ENCODE measurements at places on chromosomes 12 and 14. TPM values are rescaled to one million over a fixed set of nuclear protein-coding genes. Genes with fewer than 3 reads are reported as not detected.

- no peak overlapping the region for H3K4me3 ChIP-seq
- H3K36me3 ChIP-seq = peaks cover 7% of the 10 kb centered on the region
- no peaks in the 10 kb centered on the region for H3K4me1 ChIP-seq
These were observed 11.7 kb upstream of the RAD51AP1 start for GRCh38 chr12:4526923-4527546.

DNA sequence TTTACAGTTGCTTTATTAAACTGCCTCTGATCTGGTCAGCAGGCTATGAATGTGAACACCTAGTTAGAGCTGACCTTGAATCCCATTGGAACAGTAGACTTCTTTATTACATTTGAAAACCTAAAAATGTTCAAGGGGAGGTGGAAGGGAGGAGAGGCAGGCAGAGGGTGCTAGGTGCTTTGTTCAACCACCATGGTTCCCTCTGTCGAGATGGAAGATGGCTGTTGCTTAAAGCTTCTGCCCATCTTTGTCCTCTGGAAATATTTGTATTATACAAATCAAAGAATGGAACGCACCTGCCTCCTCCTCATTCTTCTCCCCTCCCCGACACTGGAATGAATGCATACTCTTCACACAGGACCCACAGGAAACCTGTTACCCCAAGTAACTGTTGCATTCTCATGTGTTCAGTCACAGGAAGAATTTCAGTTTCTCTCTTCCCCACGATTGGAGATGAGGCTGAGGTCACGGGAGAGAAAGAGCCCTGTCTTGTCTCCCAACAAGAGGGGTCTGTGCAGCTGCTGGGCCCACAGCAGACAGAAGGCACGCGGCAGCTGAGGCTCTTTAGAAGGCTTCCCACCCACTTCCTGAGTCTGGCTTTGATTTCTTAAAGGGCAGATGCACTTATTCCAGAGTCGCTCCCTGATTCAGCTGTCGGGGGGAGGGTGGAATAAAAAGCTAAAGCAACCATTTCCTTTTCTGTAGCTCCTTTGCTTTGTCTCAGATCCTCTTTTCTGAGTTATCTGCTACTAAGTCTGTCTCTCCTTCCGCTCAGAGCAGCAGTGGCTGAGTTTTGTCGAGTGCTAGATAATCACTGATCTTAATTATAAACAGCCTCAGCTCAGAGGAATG lies 217.9 kb upstream of the BTG1 start:
- peak overlapping the region; percentile 95 for H3K27ac ChIP-seq
- DNase-seq = peak; percentile 88
- H3K4me1 ChIP-seq = peaks cover 57% of the 10 kb centered on the region
- H3K27me3 ChIP-seq = no peaks in the 10 kb centered on the region
- H3K4me3 ChIP-seq = peak overlapping the region; percentile 57

Gene PARPBP
- 6.6 TPM for total RNA-seq

- no peak overlapping the region for H3K4me3 ChIP-seq
- H3K36me3 ChIP-seq = no peaks in the 10 kb centered on the region
- H3K4me1 ChIP-seq = no peaks in the 10 kb centered on the region
These were observed 1865.6 kb upstream of the FLRT2 start for GRCh38 chr14:83664389-83664788.

Gene CLEC4D
- not detected for total RNA-seq

Gene LRFN5
- 0.95 TPM for total RNA-seq

Gene TSHR
- 0.37 TPM for total RNA-seq

Gene SLC10A1
- total RNA-seq = not detected

GRCh38 chr12:88153959-88154358 lies 11.9 kb downstream of the TMTC3 start:
- H3K27me3 ChIP-seq = no peaks in the 10 kb centered on the region
- no peaks in the 10 kb centered on the region for H3K4me1 ChIP-seq
- H3K4me3 ChIP-seq = no peak overlapping the region
- DNase-seq = no peak
- H3K36me3 ChIP-seq = no peaks in the 10 kb centered on the region
- H3K27ac ChIP-seq = no peak overlapping the region

Gene MVK
- 12.5 TPM for total RNA-seq

DNA sequence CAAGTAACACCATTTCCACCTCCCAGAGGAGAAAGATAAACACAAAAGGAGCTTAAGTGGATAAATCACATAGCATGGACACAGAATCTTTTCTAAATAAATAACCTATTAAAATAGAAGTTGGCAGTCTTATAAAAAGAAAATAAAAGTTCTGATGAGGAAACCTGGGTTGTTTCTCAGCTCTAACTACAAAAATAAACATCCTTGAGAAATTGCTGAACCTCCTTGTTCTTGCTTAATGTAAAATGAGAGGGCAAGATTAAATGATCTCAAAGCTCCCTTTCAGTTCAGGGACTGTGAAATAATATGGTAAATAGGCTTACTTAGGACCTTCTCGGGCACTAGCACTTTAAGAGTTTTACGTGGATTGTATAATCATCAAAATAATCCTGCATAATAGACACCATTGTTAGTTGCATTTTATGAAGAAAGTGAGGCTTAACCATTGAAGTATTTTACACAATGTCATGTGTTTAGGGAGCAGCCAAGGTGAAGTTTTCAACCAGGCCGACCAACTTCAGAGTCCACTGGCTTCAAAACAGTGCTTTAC lies 214.0 kb upstream of the NOVA1 start:
- DNase-seq = no peak
- H3K27ac ChIP-seq = no peak overlapping the region
- H3K4me3 ChIP-seq = no peak overlapping the region
- no peaks in the 10 kb centered on the region for H3K36me3 ChIP-seq
- H3K27me3 ChIP-seq = no peaks in the 10 kb centered on the region
- no peaks in the 10 kb centered on the region for H3K4me1 ChIP-seq

- DNase-seq = no peak
- no peaks in the 10 kb centered on the region for H3K27me3 ChIP-seq
- H3K4me1 ChIP-seq = no peaks in the 10 kb centered on the region
- no peaks in the 10 kb centered on the region for H3K36me3 ChIP-seq
These were observed 9.1 kb upstream of the CDC42BPB start for GRCh38 chr14:103066399-103066798.

- no peak for DNase-seq
- no peak overlapping the region for H3K4me3 ChIP-seq
- H3K4me1 ChIP-seq = no peaks in the 10 kb centered on the region
- no peaks in the 10 kb centered on the region for H3K36me3 ChIP-seq
These were observed 183.3 kb upstream of the LMO3 start for GRCh38 chr12:16789204-16789790.

DNA sequence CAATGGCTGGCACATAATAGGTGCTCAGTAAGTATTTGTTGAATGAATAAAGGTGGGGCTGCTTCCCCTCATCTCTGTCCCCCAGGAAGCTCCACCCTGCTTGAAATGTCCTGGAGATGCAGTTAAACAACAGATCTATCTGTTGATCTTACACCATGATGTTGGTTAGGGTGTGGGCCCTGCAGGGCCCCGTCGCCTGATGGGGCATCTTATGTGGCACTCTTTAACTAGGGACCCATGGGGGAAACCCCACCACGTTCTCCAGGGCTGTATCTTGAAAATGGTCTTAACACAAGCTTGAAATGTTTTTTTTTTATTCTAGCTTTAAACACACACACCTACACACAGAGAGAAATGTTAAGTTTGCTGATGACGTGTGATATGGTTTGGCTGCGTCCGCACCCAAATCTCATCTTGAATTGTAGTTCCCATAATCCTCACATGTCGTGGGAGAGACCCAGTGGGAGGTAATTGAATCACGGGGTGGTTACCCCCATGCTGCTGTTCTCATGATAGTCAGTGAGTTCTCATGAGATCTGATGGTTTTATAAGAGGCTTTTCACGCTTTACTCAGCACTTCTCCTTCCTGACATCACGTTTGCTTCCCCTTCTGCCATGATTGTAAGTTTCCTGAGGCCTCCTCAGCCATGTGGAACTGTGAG lies 741.7 kb downstream of the VRK1 start:
- no peaks in the 10 kb centered on the region for H3K4me1 ChIP-seq
- H3K4me3 ChIP-seq = no peak overlapping the region
- DNase-seq = no peak
- no peak overlapping the region for H3K27ac ChIP-seq

DNA sequence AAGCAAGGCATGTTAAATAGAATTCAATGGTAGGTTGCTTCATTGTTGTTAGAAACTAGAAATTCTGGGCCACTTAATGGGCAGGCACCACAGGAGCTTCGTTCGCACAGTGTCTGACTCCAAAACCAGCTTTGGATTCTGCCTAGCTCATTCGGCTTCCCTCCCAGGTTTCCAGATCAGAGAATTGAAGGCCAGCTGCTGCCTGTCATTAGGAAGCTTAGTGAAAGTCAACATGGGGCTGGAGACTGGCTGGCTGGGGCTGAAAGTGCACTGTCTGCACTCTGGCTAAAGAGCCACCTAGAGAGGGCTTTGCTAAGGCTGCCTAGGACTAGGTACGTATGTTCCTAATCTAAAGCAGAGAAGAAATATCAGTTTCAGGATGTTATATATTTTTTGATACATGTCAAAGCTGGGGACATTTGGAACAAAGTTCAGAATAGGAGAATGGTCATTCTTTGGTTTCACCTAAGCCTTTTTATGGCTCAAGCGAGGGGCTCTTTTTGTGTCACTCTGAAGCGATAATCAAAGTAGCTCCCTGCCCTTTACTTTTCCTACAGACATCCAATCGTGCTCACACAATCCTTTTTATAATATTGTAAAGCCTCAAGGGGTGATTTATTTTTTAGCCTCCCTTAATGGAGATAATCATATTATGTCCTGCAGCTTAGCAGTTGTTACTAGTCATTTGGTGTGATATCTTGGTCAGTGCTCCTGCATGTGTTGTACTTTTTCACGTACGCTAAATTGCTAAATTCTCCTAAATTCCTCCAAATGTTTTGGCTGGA lies 238.5 kb upstream of the NAV3 start:
- H3K36me3 ChIP-seq = no peaks in the 10 kb centered on the region
- DNase-seq = no peak
- no peak overlapping the region for H3K27ac ChIP-seq

Gene SLC25A47
- not detected for total RNA-seq

- no peak overlapping the region for H3K27ac ChIP-seq
- no peaks in the 10 kb centered on the region for H3K27me3 ChIP-seq
- DNase-seq = peak; percentile 8
- H3K4me3 ChIP-seq = no peak overlapping the region
- H3K4me1 ChIP-seq = no peaks in the 10 kb centered on the region
These were observed 96.1 kb downstream of the CRADD start for GRCh38 chr12:93773122-93773871.
